ENCODE measurements at places on chromosomes 1 and 21.

- no peak for DNase-seq
Observed at GRCh38 chr1:241215203-241215602, 141.8 kb downstream of the RGS7 start.

DNA sequence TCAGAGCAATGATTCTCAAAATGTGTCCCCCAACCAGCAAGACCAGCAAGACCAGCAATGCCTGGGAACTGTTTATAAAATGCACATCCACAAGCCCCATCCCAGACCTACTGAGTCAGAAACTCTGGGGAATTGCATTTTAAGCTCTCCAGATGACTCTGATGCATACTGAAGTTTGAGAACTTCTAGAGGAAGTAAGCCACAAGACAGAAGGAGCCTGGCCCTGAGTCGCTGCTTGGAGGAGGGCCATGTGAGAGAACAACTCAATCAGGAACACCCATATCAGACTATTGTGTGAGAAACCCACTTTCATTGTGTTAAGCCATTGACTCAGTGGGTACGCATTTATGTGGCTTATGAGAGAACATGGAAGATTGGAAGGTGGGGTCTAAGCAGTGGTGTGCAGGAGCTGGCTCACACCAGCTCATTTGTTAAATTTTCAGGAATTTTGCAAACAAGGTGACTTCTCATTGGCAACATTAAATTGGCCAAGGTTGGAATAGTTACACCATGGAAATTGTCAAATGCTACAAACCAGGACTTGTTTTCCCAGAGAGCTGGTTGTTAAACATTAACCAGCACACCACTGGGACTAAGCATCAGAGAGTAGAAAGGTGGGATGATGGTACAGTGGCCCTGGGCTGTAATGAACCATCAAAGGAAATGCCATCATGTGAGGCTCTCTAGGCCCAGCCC is 38.9 kb downstream of the ATP1A1 start:
- no peak for DNase-seq

DNA sequence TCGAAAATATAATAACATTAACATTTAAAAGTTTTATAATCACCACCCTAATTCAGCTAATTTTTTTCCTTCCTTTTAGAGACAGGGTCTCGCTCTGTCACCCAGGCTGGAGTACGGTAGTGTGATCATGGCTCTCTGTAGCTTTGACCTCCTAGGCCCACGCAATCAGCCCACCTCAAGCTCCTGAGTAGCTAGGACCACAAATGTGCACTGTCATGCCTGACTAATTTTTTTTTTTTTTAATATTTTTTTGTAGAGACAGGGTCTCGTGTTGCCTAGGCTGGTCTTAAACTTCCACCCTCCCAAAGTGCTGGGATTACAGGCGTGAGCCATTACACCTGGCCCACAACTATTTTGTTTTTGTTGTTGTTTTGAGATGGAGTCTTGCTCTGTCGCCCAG is 114.8 kb upstream of the BMP8A start:
- no peak for DNase-seq

- DNase-seq, result no peak
Observed at GRCh38 chr1:38561725-38562124, 297.8 kb downstream of the RRAGC start.

DNA sequence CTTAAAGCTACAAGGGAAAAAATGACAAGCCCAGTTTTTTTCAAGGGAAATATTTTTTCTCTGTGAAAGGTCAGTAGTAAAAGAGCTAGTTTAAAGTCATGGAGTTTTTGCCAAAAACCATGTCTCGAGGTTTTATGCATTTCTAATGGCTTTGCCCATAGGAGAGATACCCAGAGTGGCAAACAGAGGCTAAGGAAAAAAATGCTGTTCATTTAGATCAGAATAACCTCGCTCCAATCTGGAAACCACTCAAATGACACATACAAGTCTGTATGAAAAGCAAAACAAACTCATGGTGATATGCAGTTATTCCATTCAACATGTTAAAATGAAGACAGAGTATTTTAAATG is 36.9 kb upstream of the EDEM3 start:
- peak; percentile 33 for DNase-seq

DNA sequence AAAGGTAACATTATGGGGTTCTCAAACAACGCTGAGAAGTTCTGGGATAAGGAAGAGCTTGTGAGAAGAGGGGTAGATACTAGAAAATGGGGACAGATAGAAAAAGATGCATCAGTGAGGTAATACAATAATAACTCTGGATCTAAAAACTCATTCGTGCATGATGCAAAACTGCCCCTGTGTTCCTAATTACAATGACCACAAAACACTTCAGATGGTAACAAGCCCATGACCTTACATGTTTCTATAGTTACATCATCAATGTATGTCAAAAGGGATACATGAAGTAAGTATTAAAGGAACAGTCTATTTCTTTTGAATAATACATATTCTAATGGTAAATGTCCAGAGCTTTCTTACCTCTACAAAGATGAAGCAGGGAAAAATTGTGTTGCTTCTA is 110.6 kb upstream of the PLPPR5 start:
- no peak for DNase-seq
